ENCODE measurements at places on chromosomes 12 and 14.

GRCh38 chr12:40336573-40337199, 111.9 kb downstream of the LRRK2 start:
- no peak for DNase-seq

- DNase-seq, result no peak
Measured at GRCh38 chr14:104227806-104228205, 89.4 kb downstream of the KIF26A start.

DNA sequence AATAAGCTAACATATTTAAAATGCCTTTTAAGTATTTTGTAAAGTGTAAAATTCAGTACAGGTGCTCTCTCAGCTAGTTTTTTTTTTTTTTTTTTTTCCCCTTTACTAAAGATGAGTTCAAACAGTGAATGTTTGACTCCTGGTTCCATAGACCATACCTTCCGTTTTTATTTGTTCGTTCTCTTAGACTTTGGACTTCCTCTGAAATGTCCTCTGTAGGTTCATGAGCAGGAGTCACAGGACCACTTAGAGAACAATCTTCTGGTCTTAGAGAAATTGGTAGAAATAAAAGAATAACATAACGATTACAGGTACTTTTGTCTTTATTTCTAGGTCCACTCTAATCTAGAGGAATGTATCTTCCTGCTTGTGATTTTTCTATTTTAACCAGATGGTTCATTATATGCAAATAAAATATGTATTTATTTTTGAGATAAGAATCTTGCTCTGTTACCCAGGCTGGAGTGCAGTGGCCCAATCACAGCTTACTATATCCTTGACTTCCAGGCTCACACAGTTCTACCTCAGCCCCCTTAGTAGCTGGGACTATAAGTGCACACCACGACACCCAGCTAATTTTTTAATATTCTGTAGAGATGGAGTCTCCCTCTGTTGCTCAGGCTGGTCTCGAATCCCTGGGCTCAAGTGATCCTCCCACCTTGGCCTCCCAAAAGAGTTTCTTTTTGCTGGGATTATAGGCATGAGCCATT, 25.8 kb downstream of the STYX start:
- DNase-seq, result no peak

- DNase-seq, result no peak
Measured at GRCh38 chr12:26130728-26131127, 5.9 kb upstream of the BHLHE41 start.

DNA sequence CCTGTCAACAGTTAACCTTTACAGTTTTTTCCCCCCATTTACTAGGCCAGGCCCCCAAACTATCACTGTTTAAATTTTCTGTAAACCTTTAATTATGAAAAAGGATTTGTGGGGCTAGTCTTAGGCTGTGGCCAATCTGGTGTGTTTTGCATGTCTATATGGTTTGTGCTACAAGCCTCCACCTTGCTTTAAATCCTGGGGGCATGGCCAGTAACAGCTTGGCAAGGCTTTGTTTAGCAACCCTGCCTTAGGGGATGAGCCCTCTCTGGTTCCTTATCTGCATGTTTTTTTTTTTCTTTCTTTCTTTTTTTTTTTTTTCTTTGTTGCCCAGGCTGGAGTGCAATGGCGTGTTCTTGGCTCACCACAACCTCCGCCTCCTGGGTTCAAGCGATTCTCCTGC, 102.7 kb downstream of the KCNMB4 start:
- no peak for DNase-seq

- DNase-seq, result no peak
Measured at GRCh38 chr12:97267166-97267565, 195.4 kb upstream of the RMST start.

GRCh38 chr14:70425354-70425753, 8.5 kb upstream of the SYNJ2BP start:
- DNase-seq, result no peak

Data from GM12864 (cell line).